ENCODE measurements at places on chromosomes 3 and 15.
A peak's percentile ranks its signal among the peaks of the same experiment; 100 is the strongest.

DNA sequence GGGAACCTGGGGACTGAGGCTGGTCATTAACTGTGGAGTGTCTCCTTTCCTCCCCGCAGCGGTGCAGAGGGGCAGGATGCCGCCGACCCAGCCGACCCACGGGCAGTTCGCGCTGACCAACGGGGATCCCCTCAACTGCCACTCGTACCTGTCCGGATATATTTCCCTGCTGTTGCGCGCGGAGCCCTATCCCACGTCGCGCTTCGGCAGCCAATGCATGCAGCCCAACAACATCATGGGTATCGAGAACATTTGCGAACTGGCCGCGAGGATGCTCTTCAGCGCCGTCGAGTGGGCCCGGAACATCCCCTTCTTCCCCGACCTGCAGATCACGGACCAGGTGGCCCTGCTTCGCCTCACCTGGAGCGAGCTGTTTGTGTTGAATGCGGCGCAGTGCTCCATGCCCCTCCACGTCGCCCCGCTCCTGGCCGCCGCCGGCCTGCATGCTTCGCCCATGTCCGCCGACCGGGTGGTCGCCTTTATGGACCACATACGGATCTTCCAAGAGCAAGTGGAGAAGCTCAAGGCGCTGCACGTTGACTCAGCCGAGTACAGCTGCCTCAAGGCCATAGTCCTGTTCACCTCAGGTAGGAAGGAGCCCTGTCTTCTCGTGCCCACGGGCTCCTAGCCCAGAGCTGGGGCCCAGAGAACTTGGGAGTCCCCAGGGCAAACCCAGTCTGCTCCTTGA lies 3.7 kb downstream of the NR2F2 start:
- DNase-seq, result peak; percentile 85

- DNase-seq, result no peak
Observed at GRCh38 chr3:71142441-71143161, 440.9 kb downstream of the FOXP1 start.

GRCh38 chr15:68310804-68311463 lies 33.4 kb downstream of the FEM1B start:
- DNase-seq, result no peak

- DNase-seq, result peak; percentile 50
Observed at GRCh38 chr3:193873426-193874201, 262.3 kb upstream of the HES1 start.

GRCh38 chr3:99901200-99901926 lies 83.7 kb downstream of the CMSS1 start:
- no peak for DNase-seq

- no peak for DNase-seq
Observed at GRCh38 chr15:85026304-85027032, 44.8 kb downstream of the PDE8A start.

DNA sequence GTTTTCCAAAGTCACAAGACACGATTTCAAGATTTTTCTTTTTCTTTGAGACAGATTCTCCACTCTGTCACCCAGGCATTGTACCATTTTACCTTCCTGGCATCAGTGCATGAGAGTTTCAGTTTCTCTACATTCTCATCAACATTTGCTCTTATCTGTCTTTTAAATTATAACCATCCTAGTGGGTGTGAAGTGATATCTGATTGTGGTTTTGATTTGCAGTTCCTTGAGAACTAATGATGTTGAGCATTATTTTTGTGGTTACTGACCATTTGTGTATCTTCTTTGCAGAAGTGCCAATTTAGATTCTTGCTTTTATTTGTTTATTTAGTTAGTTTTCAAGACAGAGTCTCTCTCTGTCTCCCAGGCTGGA lies 41.2 kb downstream of the ADIPOQ start:
- no peak for DNase-seq

All from lower leg skin (tissue), 4 donors.